Natural killer cell treated with Interleukin-12 subunit alpha and Interleukin-12 subunit beta and Interleukin-15 and Interleukin-18, amount 100 ng/mL, for 72 hours (primary cell): ENCODE measurements at places on chromosomes 6 and 20.

DNA sequence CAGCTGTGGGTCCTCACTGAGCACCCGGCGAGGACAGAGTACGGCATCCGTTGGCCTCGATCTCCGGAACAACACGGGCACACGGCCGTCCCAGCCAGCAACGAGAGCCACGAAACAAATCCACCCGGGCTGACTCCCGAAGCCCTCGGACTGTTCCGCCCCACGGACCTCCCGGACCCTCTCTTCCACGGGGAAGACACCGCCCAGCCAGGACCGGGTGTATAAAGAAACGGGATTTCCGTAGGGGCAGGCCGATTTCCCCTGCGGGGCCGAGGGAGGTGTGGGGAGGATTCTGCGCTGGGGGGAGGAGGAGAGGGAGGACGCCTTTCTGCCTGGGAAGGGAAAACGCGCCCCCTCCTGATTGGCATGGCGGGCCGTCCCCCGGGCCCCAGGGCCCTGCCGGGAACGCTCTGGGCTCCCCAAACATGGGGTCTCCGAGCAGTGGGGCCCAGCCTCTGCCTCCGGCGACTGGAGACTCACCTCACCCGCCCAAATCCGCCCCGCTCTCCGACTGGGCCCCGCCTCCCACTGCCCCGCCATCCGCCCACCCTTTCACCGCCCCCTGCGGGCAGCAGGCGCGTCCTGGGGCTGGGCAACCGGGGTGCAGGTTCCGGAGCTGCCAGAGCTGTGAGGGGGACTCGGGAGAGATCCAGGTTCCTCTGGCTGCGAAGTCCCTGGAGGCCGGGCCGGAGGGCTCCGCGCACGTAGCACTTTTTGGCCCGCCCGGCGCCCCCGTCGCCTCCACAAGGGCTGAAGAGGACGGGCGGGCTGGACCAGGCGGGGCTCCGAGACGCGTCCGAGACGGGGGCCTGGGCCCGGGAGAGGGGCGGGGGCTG lies 679 bp upstream of the PPDPF start:
- DNase-seq = peak; percentile 76

DNA sequence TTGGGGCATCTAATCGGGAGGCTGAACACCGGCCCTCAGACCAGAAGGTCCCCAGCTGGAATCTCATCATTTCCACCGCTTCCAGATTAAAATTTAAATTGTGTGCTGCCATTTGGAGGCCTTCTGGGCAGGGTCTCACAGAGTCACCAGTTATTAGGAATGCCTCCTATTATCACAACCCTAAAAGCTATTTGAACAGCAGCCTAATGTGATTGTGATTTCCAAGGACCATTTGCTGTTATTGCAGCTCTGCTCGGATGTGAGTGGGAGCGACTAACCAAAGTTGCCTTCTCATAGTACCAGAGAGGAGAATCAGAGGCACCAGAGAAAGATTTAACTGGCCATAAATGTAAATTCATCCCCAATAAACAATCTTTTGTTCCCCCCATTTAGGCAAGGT lies 277.3 kb downstream of the RNF144B start:
- no peak for DNase-seq

DNA sequence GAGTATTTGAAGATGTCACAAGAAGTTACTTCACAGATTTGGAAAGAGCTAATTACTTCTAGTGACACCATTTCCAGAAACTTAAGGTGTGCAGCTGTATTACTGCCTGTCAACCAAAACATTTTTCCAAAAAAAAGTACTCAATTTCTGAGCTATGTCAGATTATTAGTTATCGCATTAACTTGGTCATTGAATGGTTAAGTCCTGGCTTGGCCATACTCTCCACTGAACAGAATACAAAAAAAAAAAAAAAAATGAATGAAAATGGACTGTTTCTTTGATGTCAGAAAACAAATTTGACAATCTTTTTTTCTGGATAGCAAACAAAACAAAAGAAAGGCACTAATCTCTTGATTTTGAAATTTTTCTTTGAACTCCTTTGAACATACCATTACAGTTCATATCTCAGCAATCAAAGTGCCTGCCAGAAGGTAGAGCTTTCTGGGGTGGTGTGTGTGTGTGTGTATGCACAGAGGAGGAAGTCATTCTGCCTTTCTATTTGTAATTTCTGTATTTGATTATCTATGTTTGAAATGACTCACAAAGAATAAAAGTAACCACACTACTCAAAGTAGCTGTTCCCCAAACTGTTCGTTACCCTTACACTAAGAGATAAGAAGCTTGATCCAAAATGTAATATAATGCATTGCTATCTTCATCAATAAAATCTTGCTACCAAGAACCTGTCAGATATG lies 210.8 kb upstream of the FUT9 start:
- DNase-seq = no peak

GRCh38 chr20:53611449-53611894 lies 17.8 kb upstream of the ZNF217 start:
- no peak for DNase-seq

- DNase-seq = no peak
These were observed 2.5 kb upstream of the TFAP2B start for GRCh38 chr6:50816115-50816675.

- no peak for DNase-seq
These were observed 519.7 kb upstream of the CDH4 start for GRCh38 chr20:60732322-60732721.

- no peak for DNase-seq
These were observed 73.1 kb downstream of the OPN5 start for GRCh38 chr6:47854971-47855370.

GRCh38 chr6:35158520-35158919 lies 17.4 kb upstream of the TCP11 start:
- DNase-seq = no peak

GRCh38 chr6:111841822-111842221 lies 31.4 kb downstream of the FYN start:
- DNase-seq = peak; percentile 85

GRCh38 chr6:44269921-44270525 lies at the start of gene TMEM151B:
TSS of gene TMEM151B (plus strand) at chr6:44270450. CDS start at chr6:44270743, 293 bp downstream.
- DNase-seq = no peak

DNA sequence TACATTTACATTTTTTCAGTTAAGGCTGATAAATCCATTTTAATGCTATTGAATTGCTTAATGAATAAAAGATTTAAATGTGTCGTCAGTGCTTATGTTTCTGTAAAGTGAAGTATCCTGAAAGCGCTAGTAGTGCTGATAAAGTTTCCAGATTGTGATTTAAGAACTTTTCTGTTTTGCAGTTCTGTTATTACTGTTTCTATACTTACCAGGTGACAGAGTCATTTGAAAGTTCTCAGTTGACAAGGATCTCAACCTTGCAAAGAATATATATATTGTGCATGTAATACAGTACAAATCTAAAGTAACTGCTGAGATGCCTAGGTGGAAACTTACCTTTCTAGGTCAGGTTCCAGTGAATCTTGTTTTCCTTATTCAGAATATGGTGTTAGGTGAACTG lies 201.8 kb downstream of the ARID1B start:
- DNase-seq = no peak

DNA sequence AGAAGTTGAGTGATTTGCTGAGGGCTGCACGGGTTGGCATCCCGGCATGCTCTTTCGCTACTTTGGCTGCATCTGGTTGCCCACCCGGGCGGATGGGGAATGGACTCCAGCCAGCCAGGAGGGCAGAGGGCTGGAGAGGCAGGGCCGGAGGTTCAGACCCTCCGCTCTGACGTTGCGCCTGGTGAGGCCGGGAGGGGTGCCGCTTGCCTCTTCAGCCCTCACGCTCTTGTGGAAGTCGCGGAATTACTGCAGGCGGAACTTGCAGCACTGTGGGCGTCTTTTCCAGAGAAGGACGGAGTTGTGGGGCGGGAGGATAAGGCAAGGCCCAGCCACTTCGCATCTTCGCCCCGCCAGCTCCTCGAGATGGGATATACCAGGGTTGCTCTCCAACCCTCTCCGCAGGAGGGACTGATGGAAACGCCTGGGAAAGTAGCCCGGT lies 656 bp downstream of the RTEL1 start:
- DNase-seq = no peak
